ENCODE measurements at places on chromosomes 5 and 9.

- DNase-seq = no peak
Measured at GRCh38 chr9:93951655-93952118, 3.5 kb downstream of the BARX1 start.

- no peak for DNase-seq
Measured at GRCh38 chr5:24280215-24280614, 364.6 kb downstream of the CDH10 start.

DNA sequence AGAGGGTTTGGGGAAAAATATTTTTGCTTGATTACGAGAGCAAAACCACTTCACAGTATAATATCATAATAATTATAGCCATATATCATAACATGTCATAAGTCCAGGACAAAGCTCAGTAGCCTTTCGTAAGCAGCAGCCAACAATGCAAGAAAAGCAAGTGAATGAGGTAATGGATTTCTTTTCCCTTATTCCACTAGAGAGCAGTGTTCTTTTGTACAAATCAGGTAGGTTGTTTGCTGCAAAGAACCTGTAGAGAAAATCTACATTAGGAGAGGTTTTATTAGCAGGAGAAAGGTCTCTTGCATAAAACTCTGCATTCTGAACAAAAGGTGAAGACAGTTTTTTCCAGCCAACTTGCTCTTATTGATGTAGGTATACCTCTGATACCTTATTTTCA lies 1033.4 kb downstream of the TLE4 start:
- no peak for DNase-seq

- DNase-seq = no peak
Measured at GRCh38 chr5:54541823-54542783, 24.5 kb downstream of the SNX18 start.

Data from right hindlimb (tissue), 1 donor.